ENCODE measurements at places on chromosomes 4 and X. TPM values are rescaled to one million over a fixed set of nuclear protein-coding genes. Genes with fewer than 3 reads are reported as not detected.

DNA sequence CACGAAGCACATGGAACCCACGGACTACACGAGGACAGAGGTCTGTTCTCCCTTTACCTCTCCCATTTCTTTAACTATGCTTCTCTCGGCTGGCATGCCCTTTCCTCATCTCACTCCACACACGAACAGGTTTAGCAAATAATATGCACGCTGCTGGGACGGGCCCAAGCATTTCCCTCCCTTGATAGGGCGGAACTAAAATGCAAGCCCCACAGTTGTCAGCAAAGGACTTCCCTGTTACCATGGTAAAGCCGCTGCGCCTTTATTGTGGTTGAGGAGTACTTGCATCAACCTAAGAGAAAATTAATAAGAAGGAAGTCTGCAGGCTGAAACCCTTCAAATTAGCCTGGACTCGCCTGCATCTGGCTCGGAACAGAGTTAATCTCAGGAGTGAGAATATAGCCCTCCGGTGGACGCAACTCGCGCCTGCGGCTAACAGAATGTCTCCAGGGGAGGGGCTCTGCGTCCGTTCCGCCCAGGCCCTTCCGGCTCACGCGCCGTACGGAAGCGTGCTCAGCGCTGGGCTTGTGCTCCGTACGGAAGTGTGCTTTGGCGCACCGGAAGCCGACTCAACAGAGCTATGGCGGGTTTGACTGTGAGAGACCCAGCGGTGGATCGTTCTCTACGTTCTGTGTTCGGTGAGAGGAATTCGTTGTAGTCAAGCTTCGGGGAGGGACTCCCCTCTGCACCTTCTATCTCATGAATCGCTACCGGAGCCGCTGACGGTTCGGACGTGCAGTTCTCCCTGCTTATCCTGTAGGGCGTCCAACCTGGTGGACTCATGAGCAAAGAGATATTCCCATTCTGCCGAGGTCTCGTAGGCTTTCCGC lies at the start of gene CSTF2:
TSS of gene CSTF2 (plus strand) at position 555 of the 830 bp plus-strand sequence. CDS start at position 581, 26 bp downstream.
- H3K27me3 ChIP-seq = no peaks in the 10 kb centered on the region
- no peaks in the 10 kb centered on the region for H3K4me1 ChIP-seq
- H3K36me3 ChIP-seq = no peaks in the 10 kb centered on the region
- DNase-seq = peak; percentile 89

GRCh38 chrX:153873282-153874084 lies 12.5 kb downstream of the L1CAM start:
- H3K27ac ChIP-seq = no peak overlapping the region
- H3K4me1 ChIP-seq = no peaks in the 10 kb centered on the region
- H3K4me3 ChIP-seq = no peak overlapping the region
- no peaks in the 10 kb centered on the region for H3K36me3 ChIP-seq
- H3K27me3 ChIP-seq = no peaks in the 10 kb centered on the region

GRCh38 chr4:13413729-13414437 lies 70.3 kb downstream of the RAB28 start:
- no peak overlapping the region for H3K4me3 ChIP-seq
- DNase-seq = no peak
- no peak overlapping the region for H3K27ac ChIP-seq
- no peaks in the 10 kb centered on the region for H3K27me3 ChIP-seq
- H3K36me3 ChIP-seq = no peaks in the 10 kb centered on the region

GRCh38 chrX:150517303-150517910 lies 51.0 kb upstream of the MTM1 start:
- H3K4me3 ChIP-seq = no peak overlapping the region
- no peak for DNase-seq
- peaks cover 5% of the 10 kb centered on the region for H3K4me1 ChIP-seq
- no peak overlapping the region for H3K27ac ChIP-seq
- H3K27me3 ChIP-seq = no peaks in the 10 kb centered on the region

- no peak overlapping the region for H3K27ac ChIP-seq
- no peak overlapping the region for H3K4me3 ChIP-seq
- H3K36me3 ChIP-seq = no peaks in the 10 kb centered on the region
- no peak for DNase-seq
- H3K4me1 ChIP-seq = no peaks in the 10 kb centered on the region
- no peaks in the 10 kb centered on the region for H3K27me3 ChIP-seq
These were observed 12.7 kb upstream of the CD40LG start for GRCh38 chrX:136635235-136635634.

- H3K27ac ChIP-seq = no peak overlapping the region
- H3K36me3 ChIP-seq = no peaks in the 10 kb centered on the region
- no peak for DNase-seq
- H3K4me3 ChIP-seq = no peak overlapping the region
These were observed 15.8 kb downstream of the TRPC5 start for GRCh38 chrX:112066813-112067212.

DNA sequence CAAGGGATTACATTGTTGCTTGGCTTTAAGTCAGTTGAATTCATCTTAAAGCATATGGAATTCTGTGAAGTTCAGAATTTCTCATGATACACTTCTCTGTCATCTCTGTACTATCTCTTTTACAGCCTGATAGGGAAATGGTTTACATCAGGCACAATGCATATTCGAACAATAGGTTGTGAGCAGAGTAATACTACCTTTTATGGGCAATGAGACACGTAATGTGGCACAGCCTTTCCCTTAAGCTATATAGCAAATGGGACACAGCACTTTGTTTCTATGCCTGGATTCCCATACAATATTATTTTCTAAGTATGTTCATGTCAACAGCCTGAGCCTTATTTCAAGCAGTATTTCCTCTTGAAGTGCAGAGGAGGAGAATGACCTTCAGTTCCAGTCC lies 58.4 kb downstream of the SYNPO2 start:
- H3K27me3 ChIP-seq = no peaks in the 10 kb centered on the region
- DNase-seq = no peak
- no peaks in the 10 kb centered on the region for H3K36me3 ChIP-seq
- no peaks in the 10 kb centered on the region for H3K4me1 ChIP-seq

GRCh38 chrX:100410901-100411801 lies 1.1 kb upstream of the PCDH19 start:
- H3K4me1 ChIP-seq = no peaks in the 10 kb centered on the region
- peak; percentile 43 for DNase-seq
- H3K4me3 ChIP-seq = no peak overlapping the region
- peaks cover 45% of the 10 kb centered on the region for H3K27me3 ChIP-seq
- H3K36me3 ChIP-seq = no peaks in the 10 kb centered on the region

GRCh38 chr4:163587867-163588266 lies 93.4 kb downstream of the TMA16 start:
- H3K27me3 ChIP-seq = no peaks in the 10 kb centered on the region
- H3K4me1 ChIP-seq = no peaks in the 10 kb centered on the region
- H3K4me3 ChIP-seq = no peak overlapping the region
- no peaks in the 10 kb centered on the region for H3K36me3 ChIP-seq

Gene MYL5
- total RNA-seq = 6.9 TPM

Gene MBNL3
- total RNA-seq = 53.3 TPM

Gene PCDH7
- total RNA-seq = 0.75 TPM

Gene P2RY4
- 0.18 TPM for total RNA-seq

Gene TRIML2
- not detected for total RNA-seq

Gene CDX4
- total RNA-seq = not detected
